T-helper 17 cell (primary cell): ENCODE measurements at places on chromosomes 7 and 10.

DNA sequence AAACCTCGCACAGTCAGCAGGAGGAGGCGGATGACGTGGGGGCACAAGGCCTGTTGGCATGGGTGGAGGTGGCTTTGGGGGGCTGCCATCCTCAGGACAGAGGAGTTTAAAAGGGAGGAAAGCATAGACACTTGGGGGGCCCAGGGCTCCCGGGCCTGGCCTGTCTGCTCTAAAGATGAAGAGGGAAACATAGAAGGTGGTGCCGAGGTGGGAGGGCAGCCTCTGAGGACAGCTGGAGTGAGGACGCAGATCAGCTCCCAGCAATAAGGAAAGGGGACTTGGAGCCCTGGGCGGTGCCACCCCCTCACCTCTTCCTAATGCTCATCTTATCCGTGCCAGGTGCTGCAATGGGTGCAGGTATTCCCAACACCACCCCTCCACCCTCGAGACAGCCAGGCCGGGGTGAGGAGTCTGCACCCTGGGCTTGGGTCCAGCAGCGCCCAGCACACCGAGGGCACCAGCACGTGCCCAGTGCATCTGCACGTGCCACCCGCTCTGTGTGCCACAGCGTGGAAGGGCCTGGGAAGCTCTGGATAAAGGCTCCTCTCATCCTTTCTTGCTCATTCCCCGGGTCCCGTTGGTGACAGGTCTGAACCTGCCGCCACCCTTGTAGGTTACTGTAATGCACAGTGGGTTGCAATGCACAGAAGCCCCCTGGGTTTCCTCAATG is 566.0 kb upstream of the FOXK1 start:
- DNase-seq = no peak

DNA sequence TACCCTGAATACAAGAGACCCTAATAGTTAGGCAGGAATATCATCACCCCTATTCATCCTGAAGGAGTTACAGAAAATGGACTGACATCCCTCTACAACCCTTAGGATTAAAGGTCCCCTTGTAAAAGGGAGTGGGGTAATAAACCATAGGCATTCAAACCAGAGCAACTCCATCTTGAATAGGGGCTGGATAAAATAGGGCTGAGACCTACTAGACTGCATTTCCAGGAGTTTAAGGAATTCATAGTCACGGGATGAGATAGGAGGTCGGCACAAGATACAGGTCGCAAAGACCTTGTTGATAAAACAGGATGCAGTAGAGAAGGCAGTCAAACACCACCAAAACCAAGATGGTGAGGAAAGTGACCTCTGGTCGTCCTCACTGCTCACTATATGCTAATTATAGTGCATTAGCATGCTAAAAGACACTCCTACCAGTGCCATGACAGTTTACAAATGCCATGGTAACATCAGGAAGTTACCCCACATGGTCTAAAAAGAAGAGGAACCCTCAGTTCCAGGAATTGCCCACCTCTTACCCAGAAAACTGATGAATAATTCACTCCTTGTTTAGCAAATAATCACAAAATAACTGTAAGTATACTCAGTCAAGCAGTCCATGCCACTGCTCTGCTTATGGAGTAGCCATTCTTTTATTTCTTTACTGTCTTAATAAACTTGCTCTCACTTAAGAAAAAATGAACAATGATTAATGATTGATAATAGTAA is 37.2 kb downstream of the CUBN start:
- DNase-seq = no peak

GRCh38 chr10:100186253-100187212 is 704 bp upstream of the ERLIN1 start:
- no peak for DNase-seq

DNA sequence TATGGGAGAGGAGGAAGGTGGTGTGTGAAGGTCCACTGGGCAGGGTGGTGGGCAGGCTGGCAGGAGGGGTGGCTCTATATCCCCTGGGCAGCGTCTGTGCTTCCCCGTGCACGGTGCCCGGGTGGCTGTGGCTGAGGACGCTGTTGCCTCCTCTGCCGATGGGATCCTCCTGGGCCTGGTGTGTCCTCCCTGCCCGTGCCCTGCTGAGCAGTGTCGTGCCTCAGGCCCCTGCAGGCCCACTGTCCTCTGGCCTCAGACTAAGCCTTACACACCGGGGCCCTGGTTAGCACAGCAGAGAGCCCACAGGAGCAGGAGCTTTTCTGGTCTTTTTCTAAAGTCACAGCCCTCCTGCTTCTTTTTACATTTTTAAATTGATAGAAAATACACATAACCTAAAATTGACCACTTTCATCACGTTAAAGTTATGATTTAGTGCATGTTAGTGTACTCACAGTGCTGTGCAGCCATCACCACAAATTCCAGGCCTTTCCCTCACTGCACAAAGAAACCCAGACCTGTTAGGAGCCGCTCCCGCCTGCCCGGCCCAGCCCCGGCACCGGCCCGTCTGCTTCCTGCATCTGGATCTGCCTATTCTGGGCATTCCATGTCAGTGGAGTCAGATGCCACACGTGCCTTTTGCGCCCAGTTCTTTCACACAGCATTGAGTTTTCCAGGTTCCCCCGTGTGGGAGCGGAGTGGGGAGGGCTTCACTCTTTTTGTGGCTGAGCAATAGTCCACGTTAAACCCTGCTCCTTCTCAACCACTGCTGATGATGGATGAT is 19.4 kb downstream of the PFKFB3 start:
- DNase-seq = no peak

DNA sequence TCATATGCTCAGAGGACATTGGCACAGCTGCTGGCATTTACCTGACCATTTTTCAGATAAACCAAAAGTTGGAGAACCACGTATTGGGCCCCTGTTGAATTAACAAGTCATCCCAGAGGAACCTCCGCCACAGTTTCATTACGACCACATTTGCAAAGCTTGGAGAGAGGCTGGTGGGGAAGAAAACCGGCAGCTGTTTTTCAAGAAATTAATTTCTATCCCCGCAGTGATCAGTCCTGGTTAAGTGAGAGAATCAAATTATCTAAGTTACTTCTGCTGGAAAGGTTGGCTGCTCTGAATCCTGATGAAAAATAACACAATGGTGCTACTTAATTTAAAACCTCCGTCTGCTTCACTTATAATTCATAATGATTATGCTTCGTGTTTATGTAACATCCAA is 737.1 kb upstream of the AUTS2 start:
- DNase-seq = no peak

GRCh38 chr7:46468753-46469356 is 547.8 kb upstream of the IGFBP3 start:
- no peak for DNase-seq

GRCh38 chr10:83522881-83523386 is 616.4 kb upstream of the GHITM start:
- no peak for DNase-seq

- DNase-seq = no peak
Observed at GRCh38 chr7:45670717-45671116, 96.5 kb downstream of the ADCY1 start.

DNA sequence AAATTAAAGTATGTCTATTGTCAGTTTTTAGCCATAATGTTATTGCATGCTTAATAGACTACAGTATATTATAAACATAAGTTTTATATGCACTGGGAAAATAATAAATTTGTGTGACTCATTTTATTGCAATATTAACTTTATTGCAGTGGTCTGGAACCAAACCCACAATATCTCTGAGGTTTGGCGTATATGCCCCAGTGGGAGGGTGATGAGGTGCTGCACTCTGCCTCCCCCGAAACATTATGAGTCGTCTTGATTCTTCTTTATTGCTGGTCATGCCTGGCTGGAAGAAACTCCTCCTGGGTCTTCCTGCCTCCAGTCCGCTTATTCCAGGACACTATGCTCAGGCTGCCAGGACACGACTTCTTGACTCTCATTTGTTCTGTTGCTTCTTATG is 88.4 kb downstream of the MTPN start:
- DNase-seq = no peak

- peak; percentile 80 for DNase-seq
Observed at GRCh38 chr10:91162495-91163268, 57.8 kb upstream of the PCGF5 start.

DNA sequence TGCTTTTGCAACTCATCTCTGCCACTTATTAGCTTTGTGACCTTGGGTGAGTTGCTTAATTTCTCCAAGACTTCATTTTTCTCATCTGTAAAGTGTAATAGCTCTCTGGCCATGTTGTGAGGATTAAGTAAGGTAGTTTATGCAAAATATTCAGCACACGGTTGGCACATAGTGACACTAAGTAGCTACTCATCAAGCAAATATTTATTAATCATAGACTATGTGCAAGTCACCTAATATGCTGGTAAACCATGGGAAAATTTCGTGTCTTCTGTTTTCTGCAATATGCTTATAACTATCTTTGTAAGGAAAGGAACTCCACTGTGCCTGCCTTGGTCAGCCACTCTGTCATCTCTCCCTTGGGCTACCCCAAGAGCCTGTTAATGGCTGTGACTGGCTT is 50.3 kb upstream of the EGR2 start:
- no peak for DNase-seq

- no peak for DNase-seq
Observed at GRCh38 chr10:128854963-128855362, 612.1 kb upstream of the MGMT start.

- DNase-seq = no peak
Observed at GRCh38 chr10:73840403-73841060, 29.1 kb upstream of the NDST2 start.

- DNase-seq = no peak
Observed at GRCh38 chr7:91242097-91242844, 22.0 kb upstream of the FZD1 start.

DNA sequence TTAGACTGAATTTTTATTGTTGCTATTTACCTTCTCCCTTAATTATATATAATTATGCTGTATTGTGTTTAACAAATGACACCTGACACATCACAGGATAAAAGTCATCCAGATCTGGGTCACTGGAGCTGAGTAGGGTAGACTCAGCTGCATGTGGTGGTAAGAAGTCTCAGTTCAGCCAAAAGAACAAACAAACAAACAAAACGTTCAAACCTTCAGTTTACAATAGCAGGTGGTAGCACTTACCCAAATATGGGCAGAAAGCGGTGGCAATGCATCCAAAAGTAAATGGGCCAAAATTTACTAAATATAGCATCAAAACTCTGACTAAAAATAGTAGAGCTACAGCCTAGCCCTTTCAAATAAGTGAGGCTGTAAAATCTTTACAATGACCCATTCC is 42.2 kb downstream of the ZWINT start:
- no peak for DNase-seq

- no peak for DNase-seq
Observed at GRCh38 chr7:15802425-15802824, 115.9 kb upstream of the MEOX2 start.

DNA sequence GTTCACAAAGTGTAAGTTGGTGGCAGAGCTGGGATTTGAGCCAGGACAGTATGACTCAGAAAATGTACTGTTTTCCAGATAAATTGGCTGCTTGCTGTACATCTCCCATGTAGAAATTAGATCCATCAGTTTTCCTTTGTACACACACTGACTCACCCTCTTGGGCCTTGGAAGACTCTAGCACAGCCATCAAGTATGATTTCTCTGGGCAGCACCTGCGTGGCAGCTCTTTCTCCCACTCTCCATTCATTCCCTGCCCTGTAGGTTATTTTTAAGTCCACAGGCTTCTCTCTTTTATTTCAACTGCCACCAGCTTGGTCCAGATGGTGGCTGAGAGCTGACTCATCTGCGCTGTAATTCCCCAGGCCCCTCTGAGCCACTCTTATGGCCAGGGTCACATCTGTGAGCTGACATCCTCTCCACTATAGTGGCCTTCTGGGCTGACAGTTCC is 28.3 kb upstream of the SDK1 start:
- DNase-seq = no peak

- no peak for DNase-seq
Observed at GRCh38 chr10:132574288-132574687, 36.7 kb downstream of the INPP5A start.

DNA sequence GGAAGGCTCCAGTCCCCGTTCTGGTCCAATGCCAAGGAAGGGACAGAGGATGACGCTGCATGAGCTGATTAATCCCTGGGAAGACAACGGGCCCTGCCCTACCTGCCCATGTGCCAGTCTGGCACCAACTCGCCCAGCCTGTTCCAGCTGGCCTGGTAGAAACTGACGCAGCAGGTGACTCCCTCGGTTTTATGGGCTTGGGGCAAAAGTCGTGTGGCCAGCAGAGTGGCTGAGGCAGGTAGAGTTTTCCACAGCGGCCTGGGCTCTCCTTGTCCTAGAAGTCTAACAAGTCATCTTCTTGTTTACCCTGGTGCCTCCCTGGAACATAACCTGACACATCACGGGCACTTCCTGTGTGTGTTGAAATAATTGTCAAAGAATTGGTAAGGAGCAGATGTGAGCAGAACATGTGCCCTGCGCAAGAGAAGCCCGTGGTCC is 20.4 kb upstream of the LMTK2 start:
- DNase-seq = no peak

DNA sequence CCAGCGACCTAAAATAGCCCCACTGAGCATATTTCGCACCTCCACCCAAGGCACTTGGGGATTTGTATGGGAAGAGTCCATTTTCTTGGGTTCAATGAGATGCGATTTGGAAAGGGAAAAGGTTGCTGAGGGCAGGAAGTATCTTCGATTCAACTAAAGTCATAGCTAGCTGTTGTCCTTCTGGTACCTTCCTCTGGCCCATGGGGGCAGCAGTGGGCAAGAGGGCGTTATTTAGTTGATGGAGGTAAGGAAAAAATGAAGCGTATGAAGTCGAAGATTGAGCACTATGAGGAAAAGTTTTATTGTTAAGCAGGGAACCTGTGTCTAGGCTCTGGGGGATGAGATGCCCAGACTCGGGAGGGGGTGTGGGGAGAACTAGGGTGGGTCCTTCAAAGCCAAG is 135.4 kb downstream of the EVX1 start:
- DNase-seq = no peak

DNA sequence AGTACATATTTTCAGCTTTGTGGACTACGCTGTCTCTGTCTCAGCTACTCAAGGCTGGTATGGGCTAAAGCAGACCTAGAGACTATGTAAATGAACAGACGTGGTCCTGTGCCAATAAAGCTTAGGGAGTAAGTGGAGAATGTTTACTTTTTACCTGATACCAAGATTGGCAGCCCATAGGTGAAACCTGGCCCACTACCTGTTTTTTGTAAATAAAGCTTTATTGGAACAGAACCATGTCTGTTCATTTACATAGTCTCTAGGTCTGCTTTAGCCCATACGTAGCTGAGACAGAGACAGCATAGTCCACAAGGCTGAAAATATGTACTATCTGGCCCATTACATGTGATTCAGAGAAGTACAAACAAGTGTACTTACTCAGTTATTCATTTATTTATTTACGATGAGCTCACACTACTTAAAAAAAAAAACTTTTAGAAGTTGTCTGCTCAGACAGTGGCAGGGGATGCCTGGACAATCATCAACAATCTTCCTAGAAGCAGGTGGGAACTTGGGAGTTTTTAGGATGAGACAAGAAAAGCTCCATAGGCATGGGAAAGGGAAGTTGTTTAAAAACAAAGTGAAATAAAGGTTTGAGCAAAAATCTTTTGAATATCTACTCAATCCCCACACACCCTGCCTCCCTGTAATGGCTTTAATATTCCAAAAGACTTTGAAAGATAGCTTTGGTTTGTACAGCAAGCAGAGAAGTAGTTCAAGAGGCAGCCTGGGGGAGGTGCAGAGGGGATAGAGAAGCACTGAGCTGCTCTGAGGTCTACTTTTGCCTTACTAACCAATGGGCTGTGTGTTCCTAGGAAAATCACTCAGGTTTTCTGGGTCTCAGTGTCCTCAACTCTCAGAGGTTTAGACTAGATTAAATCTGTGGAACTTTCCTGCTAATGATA is 114.4 kb upstream of the AFAP1L2 start:
- no peak for DNase-seq
